ENCODE measurements at places on chromosomes 2 and 18. TPM values are rescaled to one million over a fixed set of nuclear protein-coding genes. Genes with fewer than 3 reads are reported as not detected.

DNA sequence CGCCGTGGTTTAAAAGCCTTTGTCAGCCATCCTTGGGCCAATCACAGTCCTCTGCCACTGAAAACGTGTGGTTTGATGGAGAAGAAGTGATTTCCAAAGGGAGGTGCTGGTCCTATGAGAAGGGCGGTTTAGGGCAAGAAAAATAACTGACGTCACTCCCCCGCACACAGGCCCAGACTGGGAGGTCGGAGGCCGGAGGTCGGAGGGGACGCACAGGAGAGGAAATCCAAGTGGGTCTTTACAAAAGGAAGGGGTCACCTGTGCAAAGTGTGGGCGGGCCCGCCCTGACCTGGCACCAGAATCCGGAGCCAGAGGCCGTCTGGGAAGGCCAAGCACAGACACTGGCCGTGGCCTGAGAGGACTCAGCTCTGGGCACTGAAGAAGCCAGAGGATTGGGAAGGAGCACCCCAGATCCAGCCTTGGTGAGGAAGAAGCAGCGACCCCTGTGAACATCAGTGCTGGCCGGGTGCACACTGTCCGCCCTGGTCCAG is 18.0 kb upstream of the KCNG2 start:
- H3K27ac ChIP-seq = no peak overlapping the region
- H3K4me3 ChIP-seq = no peak overlapping the region

- peaks cover 49% of the 10 kb centered on the region for H3K36me3 ChIP-seq
- H3K4me3 ChIP-seq = no peak overlapping the region
- peak overlapping the region; percentile 70 for H3K27ac ChIP-seq
- DNase-seq = no peak
- no peaks in the 10 kb centered on the region for H3K27me3 ChIP-seq
These were observed 27.9 kb downstream of the PDIA6 start for GRCh38 chr2:10784719-10785118.

DNA sequence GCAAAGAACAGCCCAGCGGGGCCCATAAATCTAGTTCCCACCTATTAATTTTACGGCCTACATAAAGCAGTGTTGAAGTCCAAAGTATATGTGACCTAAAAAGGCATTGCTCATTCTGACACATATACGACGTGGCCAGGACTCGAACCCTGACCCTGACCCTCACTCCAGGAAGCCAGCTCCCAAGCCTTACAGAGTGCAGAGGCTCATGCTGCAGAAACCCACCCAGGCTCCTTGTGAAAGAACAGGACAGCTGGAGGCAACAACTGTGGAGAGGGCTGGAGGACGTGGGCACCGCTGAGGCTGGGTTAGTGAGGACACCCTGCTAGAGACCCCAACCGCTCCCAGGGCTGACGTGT is 221.6 kb downstream of the CYP26B1 start:
- peak overlapping the region; percentile 52 for H3K27ac ChIP-seq
- H3K27me3 ChIP-seq = no peaks in the 10 kb centered on the region
- H3K4me1 ChIP-seq = no peaks in the 10 kb centered on the region
- no peaks in the 10 kb centered on the region for H3K36me3 ChIP-seq

DNA sequence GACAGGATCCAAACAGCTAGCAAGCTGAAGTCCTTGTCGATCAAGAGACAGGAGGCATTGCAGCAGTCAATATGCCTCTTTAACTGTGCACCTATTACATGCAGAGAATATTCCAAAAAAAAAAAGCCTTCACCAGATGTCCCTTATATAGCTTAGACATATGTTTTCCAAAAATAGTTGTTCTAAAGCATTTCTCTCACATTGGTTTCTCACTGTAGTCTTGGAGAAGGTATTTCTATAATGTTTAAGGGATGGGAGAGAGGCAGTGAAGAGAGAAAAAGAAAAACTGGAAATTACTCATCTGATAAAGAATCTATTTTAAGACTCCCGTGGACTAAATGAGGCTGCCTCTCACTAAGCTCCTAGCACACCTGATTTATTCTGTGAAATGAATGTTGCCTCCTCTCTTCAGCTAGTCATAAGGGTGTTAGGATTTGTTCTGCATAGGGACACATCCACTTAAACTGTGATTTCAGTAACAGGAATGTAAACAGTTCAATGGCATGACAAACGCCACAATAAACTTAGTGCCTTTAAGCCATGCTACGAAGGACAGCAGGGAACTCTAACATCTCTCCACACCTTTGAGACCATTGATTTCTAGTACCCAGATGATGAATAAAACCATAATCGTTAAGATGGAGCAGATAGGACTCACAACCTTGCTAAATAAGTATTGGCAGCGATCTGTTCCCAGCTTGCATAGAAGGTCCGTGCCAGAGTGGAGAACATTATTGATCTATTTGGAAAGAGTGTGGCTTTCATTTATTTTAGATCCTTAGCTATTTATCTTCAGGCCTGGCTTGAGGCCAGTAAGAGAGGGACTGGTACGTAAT is 98.6 kb upstream of the NCK2 start:
- no peak overlapping the region for H3K4me3 ChIP-seq
- no peaks in the 10 kb centered on the region for H3K36me3 ChIP-seq
- no peaks in the 10 kb centered on the region for H3K4me1 ChIP-seq
- no peaks in the 10 kb centered on the region for H3K27me3 ChIP-seq
- no peak overlapping the region for H3K27ac ChIP-seq
- DNase-seq = no peak

- DNase-seq = no peak
- H3K36me3 ChIP-seq = no peaks in the 10 kb centered on the region
- no peak overlapping the region for H3K4me3 ChIP-seq
- H3K4me1 ChIP-seq = peaks cover 78% of the 10 kb centered on the region
- H3K27me3 ChIP-seq = no peaks in the 10 kb centered on the region
These were observed 25.0 kb downstream of the BCL11A start for GRCh38 chr2:60528281-60529020.

GRCh38 chr18:78905334-78905733 is 74.3 kb upstream of the SALL3 start:
- no peak overlapping the region for H3K4me3 ChIP-seq
- H3K4me1 ChIP-seq = no peaks in the 10 kb centered on the region
- no peak overlapping the region for H3K27ac ChIP-seq
- peaks cover 16% of the 10 kb centered on the region for H3K27me3 ChIP-seq

DNA sequence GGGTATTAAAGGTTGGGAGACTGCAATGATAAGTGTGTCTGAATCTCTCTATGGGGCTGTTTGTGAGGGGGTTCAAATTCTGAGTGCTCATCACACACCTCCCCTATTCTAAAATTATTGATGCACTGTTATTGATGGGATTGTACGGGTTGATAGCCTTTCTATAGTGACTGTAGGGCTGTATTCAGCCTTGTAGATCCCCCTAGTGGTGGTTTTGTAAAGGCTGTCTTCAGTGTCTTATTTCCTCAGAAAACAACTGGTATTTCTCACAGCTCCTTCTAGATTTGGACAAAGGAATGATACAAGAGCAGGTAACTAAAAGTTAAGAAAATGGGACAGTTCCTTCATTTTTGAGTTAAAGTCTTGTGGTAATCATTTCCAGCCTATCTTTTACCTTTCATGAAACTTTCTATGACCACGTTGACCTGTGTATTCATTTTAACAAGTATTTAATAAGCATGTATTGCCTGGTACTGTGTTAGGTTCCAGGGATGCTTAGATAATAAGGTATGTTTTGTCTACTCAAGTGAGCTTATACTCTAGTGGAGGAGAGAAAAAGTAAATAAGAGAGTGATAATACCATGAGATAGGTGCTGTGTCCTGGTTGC is 21.2 kb downstream of the SMAD4 start:
- H3K27ac ChIP-seq = no peak overlapping the region
- no peaks in the 10 kb centered on the region for H3K27me3 ChIP-seq
- no peak for DNase-seq

ABCB11 gene
- not detected for total RNA-seq

PDE1A gene
- 31.3 TPM for total RNA-seq

SNED1 gene
- total RNA-seq = 8.3 TPM

DSG1 gene
- not detected for total RNA-seq
